H1 (cell line): ENCODE measurements at places on chromosomes 11 and 22. TPM values are rescaled to one million over a fixed set of nuclear protein-coding genes. Genes with fewer than 3 reads are reported as not detected.

Gene PHOX2A
- 0.19 TPM in 1 of 2 replicates, not detected in the other for total RNA-seq

Gene NXPE4
- not detected in 2 replicates for total RNA-seq

DNA sequence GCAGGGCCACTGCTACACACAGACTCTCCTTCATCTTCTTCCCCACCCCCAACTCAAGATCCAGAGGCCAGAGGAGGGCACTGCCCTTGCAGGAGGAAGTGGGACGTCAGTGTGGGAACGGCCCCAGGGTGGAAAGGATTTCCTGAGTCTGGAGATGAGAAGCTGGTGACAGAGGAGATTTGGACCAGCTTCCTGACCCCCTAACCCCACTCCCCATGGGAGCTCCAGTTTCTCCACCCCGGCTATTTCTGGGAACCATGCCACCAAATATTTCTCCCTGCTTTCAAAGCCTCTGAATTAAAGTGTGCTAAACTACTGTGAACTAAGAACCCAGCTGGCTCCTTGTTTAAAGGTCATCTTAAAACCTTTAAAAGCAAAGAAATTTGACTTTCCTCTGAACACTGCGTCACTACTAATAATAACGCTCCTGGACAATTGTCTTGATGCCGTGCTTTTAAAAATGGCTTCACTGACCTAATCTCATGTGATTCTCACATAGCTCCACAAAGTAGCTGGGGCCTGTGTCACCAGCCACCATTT is 46.6 kb downstream of the CWC15 start:
- DNase-seq, result no peak

Gene ME3
- total RNA-seq, result 1.5 and 3.4 TPM in 2 replicates

DNA sequence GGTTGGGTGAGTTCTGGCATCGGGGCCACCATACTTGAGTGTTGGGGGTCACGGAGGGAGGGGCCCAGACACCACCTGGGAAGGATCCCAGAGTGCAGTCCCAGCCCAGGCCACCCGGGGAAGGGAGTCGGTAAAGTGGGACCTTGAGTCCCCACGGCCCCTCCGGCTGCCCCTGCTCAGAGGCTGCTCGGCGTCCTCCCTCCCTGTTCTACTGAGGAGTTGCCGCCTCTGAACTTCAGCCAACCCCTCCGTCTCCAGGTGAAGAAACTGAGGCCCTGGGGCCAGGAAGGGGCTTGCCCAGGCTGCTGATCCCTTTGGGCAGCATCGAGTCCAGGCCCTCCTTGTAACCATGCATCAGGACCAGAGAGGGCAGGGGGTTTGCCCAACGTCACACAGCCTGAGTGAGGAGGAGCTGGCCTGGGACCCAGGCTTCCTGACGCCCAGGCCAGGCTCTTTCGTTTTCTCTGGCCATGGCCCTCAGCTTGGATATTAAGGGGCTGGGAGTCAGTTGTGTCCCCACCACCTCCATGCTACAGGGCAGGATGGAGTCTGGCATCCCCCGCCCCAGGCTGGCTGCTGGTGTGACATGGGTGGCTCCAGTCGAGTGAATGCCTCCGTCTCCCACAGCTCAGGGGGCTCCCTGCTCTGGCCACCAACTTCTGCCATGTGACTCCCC is 1.3 kb downstream of the PARVG start:
- no peak for DNase-seq

- DNase-seq, result no peak
Measured at GRCh38 chr11:106344394-106344793, 266.9 kb downstream of the AASDHPPT start.

- DNase-seq, result no peak
Measured at GRCh38 chr11:27505781-27506180, 788 bp downstream of the LIN7C start.

- DNase-seq, result no peak
Measured at GRCh38 chr11:104812103-104812788, 86.0 kb downstream of the CASP12 start.

DNA sequence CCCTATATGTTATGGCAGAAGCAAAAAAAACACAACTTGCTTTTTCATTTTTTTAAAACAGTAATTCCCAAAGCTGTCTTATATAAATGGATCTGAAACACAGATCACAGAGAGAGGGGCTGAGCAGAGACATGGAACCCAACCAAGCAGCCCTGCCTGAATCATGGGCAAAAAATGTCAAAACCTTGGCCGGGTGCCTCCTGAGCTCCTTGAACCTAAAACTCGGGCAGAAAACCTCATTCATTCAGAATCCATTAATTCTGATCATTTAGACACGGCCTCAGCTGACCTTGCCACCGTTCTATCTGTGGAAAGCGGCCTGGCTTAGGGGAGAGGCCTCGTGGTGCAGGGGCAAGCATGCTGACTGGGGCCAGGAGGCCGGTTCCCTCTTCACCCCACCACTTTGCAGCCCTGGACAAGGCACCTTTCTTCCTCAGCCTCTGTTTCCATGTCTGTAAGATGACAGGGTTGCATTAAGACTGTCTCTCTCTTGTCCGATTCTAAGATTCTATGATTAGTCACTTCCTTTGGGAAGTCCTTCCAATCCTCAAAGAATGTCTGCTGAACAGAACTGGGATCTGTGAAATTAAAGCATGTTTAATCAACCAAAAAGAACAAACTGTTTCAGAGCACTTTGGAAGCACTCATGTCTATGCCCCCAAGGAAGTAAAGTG is 26.0 kb downstream of the TENM4 start:
- no peak for DNase-seq

Gene GRM5
- 0.25 and 0.43 TPM in 2 replicates for total RNA-seq

- DNase-seq, result no peak
Measured at GRCh38 chr11:72410956-72411355, 23.4 kb downstream of the CLPB start.

Gene OR51B2
- total RNA-seq, result not detected in 2 replicates
